NCI-H1436 (cell line): ENCODE measurements at places on chromosomes 12 and 14.

DNA sequence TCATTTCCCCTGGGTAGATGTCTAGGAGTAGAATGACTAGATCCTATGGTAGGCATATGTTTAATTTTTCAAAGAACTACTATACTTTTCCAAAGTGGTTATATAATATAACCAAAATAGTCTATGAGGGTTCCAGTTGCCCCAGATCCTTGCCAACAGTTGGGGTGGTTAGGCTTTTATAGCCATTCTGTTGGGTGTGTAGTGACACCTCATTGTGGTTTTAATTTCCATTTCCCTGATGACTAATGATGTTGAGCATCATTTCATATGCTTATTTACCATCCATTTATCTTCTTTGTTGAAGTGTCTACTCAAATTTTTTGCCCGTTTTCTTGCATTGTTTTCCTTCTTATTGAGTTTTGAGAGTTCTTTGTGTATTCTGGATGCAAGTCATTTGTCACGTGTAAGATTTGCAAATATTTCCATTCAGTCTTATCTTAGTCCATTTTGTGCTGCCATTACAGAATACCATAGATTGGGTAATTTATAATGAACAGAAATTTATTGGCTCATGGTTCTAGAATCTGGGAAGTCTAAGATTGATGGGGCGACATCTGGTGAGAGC, 4.7 kb downstream of the SYNE2 start:
- DNase-seq: peak; percentile 27

GRCh38 chr12:94290353-94290752, 142.0 kb downstream of the PLXNC1 start:
- DNase-seq: no peak

- DNase-seq: no peak
Observed at GRCh38 chr12:55682087-55682796, 25.5 kb downstream of the ITGA7 start.

DNA sequence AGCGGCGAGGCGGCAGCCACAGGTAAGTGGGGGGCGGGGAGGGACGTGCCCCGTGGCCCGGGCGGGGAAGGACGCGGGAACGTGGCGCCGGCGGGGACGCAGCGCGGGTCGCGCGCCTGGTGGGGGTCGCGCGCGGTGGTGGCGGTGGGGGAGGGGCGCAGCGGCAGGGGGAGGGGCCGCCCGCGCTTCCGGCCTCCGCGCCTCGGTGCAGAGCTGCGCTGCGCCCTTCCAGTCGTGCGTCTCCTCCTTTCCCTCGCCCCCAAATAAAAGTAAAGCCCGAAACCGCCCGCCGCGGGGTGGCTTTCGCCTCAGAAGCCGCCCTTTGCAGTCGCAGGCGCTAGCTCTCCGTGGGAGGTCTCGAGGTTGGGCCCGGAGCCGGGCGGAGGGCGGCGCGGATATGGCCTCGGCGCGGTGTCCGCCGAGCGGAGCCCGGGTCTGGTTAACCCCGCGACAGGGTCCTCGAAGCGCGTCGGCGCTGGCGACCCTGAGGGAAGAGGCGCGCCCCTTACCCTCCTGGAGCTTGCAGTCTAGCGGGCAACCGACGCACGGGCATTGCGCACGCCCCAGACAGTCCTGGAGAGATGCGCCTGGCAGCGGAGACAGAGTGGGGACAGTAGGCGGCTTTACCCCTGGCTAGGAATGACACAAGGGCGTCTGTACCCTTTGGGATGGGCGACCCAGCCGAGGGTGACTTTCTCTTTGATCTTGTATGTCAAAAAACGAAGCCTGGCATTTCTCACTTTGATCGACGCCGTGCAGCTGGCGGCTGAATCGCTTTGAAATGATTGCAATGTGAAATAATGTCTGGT, 589 bp downstream of the ATF1 start:
- peak; percentile 72 for DNase-seq

GRCh38 chr14:52179141-52179790, 88.2 kb upstream of the PTGDR start:
- no peak for DNase-seq

DNA sequence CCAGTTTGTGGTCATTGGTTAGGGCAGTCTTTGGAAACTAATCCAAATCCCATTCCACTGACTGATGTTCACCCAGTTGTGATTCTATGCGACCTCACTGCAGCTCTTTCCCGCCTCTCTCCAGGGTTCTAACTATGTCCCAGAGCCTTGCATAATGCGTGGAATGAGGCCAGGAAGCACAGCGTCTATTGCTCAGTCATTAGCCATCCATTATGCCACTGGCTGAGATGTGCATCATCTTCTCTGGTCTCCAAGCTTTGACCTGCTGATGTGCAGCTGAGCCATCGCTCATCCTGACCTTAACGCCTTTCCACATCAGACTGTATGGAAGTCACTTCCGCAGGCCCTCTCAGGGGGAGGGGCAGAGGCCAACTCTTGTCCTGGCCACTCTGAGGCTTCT, 115.4 kb upstream of the VRK1 start:
- no peak for DNase-seq

DNA sequence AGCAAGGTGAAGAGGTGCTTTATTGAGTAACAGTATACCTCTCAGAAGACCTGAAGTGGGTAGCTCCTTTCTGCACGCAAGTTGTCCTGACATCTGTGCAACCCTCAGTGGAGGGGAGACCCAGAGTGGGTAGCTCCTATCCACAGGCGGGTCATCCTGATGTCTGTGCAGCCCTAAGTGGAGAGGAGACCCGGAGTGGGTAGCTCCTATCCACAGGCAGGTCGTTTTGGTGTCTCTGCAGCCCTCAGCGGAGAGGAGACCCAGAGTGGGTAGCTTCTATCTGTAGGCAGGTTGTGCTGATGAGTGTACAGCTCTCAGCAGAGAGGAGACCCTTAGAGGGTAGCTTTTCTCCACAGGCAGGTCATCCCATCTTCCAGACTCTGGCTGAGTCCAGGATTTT, 45.1 kb upstream of the PRPF39 start:
- no peak for DNase-seq

DNA sequence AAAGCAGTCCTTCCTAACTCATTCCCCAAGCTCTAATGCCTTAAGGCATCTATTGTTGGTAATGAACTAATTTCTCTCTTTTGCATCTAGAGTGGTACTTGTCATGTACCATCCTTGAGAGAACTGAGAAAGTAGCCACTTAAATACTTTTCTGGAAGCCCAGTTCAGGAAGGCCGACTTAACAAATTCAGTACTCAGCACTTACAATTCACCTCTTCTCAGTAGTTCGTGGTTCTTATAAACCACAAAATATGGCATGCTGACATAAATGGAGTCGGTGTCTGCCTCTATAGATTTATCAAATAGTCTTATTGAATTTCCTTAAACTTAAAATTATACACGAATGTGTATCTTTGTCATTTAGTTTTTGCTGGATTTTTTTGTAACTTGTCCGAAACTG, 9.4 kb upstream of the COCH start:
- no peak for DNase-seq

DNA sequence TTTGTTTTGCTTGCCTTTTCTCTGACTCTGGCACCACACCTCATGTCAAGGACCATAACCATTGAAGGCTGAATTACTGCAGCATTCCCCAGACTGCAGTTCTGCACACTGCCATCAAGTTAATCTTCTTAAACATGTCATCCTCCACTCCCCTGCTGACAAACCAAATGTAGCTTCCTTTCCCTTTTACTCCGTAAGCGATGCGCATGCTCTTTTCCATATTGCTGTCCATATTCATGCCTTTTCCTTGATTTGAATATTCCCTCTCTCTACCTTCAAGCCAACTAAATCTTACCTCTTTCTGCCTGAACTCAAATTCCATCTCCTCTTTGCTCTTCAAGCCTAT, 13.6 kb downstream of the GPX2 start:
- no peak for DNase-seq

DNA sequence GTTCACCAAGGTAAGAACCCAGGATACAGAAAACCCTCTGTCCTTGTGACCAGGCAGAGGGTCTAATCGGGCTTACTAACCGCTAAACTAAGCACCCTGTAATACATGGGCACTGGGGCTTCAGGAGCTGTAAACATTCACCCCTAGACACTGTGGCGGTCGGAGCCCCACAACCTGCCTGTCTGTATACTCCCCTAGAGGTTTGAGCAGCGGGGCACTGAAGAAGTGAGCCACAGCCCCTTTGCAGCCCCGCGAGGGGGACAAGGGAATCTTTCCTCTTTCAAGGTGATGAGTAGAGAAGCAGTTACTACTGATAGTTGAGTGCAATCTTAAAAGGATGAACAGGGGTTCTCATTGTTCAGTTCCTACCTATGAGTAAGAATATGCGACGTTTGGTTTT, 397.2 kb downstream of the AEBP2 start:
- DNase-seq: no peak
